ENCODE measurements at places on chromosomes 2 and 18.

- DNase-seq, result no peak
These were observed 121.1 kb downstream of the TANC1 start for GRCh38 chr2:159089543-159089942.

- DNase-seq, result no peak
These were observed 122.7 kb downstream of the GULP1 start for GRCh38 chr2:188414411-188414810.

DNA sequence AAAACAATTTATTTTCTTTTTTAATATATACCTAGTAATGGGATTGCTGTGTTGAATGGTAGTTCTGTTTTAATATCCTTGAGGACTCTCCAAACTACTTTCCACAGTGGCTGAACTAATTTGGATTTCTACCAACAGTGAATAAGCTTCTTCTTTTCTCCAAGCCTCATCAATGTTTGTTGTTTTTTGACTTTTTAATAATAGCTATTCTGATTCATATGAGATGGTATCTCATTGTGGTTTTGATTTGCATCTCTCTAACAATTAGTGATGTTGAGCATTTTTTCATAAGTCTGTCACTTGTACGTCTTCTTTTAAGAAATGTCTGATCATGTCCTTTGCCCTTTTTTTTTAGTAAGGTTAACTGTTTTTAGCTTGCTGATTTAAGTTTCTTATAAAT is 863.3 kb downstream of the CNTNAP5 start:
- DNase-seq, result no peak

GRCh38 chr2:219946529-219946928 is 319.1 kb downstream of the SLC4A3 start:
- no peak for DNase-seq

GRCh38 chr2:4561196-4561595 is 857.8 kb downstream of the DCDC2C start:
- DNase-seq, result no peak

DNA sequence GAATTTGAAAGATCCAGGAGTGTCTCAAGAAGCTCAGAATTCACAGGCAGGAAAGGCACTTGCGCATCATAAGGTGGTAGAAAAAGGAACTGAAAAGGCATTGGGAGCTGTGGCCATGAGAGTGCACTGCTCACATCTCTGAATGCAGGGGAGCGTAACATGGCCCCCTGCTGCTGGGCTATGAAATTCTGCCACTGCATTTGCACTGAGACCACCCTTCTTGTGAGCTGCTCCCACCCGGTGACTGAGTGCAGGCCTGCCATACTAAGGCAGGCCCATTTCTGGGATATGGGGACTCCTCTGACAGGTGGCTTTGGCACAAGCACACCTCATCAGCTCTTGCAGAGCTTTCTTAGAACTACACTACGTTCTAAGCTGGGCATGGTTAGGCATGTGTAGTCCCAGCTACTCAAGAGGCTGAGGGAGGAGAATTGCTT is 25.3 kb upstream of the STARD7 start:
- no peak for DNase-seq

All from activated CD8-positive, alpha-beta memory T cell treated with anti-CD3 and anti-CD28 coated beads for 4 hours (primary cell).